ENCODE measurements at places on chromosomes 13 and 19. TPM values are rescaled to one million over a fixed set of nuclear protein-coding genes. Genes with fewer than 3 reads are reported as not detected.

DNA sequence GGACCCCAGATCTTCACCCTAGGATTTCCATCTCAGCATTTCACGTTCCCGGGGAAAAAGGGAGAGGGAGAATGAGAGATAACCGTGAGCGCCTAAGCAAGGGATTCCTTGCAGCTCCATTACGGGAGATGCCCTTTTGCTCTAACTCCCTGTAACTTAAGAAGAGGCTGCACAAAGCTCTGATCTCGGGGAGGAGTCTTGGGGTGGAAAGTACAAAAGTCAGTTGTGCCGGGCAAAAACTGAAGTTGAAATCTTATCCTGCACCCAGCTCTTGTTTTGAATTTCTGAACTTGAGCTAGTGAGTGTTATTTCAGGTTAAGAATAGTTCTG is 256.4 kb upstream of the SOX21 start:
- peaks cover 64% of the 10 kb centered on the region for H3K27me3 ChIP-seq
- peaks cover 20% of the 10 kb centered on the region for H3K4me1 ChIP-seq
- no peak for DNase-seq
- H3K36me3 ChIP-seq, result no peaks in the 10 kb centered on the region
- H3K4me3 ChIP-seq, result peak overlapping the region; percentile 57

DNA sequence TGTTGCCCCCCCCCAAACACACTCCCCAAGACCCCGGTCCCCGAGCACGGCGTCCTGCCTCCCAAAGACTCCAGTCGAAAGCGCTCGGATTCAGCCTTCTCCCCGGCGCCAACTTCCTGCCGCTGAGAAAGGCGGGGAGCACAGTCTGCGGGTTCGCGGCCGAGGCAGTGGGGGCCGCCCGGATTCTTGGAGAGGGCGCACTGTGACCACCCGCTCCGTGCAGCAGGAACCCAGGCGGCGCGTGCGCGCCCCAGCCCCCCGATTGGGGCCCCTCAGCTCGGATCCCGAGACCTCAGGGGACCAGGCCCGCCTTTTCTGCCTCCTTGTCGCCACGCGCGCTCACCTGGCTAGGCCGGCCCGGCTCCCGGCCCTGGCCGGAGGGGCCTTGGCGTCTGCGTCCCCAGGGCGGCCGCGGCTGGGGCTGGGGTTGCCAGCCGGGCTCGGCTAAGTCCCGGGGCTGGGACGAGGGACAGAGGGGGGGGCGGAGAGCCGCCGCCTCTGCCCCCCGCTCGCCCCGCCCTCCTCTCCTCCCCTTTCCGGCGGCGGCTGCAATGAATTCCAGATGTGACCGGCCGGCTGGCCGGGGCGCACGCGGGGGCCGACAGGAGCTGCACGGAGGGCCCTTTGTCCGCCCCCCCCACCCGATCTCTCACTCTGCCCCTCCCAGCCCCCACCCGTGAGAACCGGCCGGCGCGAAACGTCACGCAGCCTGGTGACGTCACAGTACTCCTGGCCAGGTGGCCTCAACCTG is at the start of gene S1PR2:
S1PR2 (minus strand) TSS at position 471 of the 751 bp plus-strand sequence. CDS start 6,426 bp downstream, outside the sequence.
- H3K36me3 ChIP-seq, result no peaks in the 10 kb centered on the region
- peak within 1 kb of the TSS; percentile 90 for H3K27ac ChIP-seq
- H3K27me3 ChIP-seq, result no peaks in the 10 kb centered on the region
- DNase-seq, result peak; percentile 90
- peaks cover 48% of the 10 kb centered on the region for H3K4me1 ChIP-seq
- H3K4me3 ChIP-seq, result peak within 1 kb of the TSS; percentile 87

DNA sequence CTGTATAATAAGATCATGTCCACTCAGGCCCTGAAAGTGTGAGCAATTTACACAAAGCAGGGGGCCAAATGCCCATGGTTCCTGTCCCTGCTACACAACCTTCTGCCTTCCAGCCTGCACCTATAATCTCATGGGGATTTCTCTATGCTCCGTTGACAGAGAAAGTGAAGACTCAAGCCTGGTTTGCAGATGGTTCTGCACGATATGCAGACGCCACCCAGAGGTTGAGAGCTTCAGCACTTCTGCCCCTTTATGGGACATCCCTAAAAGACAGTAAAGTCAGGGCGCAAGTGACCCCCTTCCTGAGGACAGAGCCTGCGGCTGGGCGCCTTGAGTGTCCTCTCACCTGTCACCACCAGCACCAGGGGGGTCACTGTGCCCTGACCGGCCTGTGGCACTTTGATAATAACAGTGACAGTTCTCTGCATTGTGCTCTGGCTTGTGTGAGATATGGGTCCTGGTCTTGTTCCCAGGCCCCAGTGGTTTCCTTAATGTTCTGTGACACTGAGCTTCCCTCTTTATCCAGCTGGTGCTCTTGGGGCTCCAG is 15.1 kb downstream of the LILRA5 start:
- no peak for DNase-seq
- H3K4me1 ChIP-seq, result no peaks in the 10 kb centered on the region
- H3K27me3 ChIP-seq, result peaks cover 12% of the 10 kb centered on the region
- no peak overlapping the region for H3K27ac ChIP-seq
- H3K4me3 ChIP-seq, result no peak overlapping the region

DNA sequence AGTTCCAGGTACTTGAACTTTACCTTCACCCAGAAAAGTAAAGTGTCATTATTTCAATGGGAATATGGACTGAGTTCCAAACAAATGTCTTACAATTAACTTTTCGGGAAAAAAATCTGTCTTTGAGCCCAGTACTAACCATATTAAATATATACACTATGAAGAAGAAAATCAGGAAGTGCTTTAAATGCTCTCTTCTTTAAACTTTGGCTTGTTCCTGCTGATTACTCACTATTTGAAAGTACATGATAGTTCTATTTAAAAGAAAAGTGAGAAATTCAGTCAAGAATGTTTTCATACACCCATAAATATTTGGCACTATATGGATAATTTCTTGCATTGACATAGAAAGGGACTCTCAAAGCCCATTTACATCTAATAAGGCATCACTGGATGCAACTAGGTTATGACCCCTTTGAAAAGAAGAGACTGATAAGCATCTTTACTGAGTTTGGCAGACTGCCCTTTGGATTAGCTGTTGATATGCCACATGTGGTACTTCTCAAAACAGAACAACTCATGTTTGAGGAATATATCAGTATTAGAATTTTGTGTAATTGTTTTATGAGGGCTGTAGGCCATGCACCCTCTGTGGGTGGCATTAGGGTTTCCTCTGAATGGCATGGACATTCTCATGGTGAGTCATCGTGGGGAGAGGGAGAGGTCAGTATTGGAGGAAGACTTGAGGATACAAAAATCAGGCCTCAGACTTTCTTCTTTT is 25.0 kb upstream of the VWA8 start:
- no peak overlapping the region for H3K27ac ChIP-seq
- no peaks in the 10 kb centered on the region for H3K27me3 ChIP-seq
- H3K36me3 ChIP-seq, result no peaks in the 10 kb centered on the region
- H3K4me1 ChIP-seq, result no peaks in the 10 kb centered on the region
- no peak for DNase-seq

DNA sequence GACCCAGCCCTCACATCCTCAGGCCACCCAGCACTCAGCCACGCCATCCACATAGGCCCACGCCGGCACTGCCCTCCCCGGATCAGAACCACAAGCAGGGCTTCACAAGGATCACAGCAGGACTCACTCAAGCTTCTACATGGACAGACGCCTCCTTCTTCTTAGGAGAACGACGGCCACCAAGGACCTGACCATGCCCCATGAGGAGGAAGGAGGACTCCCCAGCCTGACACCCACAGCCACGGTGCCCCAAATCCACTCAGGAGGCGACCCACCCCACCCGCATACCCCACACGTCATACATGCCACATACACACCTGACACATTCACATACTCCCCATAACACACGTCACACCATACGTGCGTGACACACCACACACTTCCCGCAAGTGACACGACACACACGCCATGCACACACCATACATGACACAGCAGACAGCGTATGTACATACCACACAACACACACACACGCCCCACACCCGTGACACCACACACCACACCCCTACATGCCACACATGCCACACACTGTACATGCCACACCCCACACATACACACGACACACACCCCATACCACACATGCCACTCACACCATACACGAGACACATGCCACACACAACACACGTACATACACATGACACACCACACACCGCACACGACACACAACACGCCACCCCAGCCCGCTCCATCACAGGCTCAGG is 50.4 kb downstream of the MLLT1 start:
- peaks cover 29% of the 10 kb centered on the region for H3K36me3 ChIP-seq
- H3K27me3 ChIP-seq, result no peaks in the 10 kb centered on the region
- DNase-seq, result no peak
- peaks cover 41% of the 10 kb centered on the region for H3K4me1 ChIP-seq

GRCh38 chr13:73351730-73352129 is 292.9 kb downstream of the KLF5 start:
- no peaks in the 10 kb centered on the region for H3K36me3 ChIP-seq
- H3K4me3 ChIP-seq, result no peak overlapping the region
- no peaks in the 10 kb centered on the region for H3K27me3 ChIP-seq
- no peak for DNase-seq
- H3K27ac ChIP-seq, result no peak overlapping the region

DNA sequence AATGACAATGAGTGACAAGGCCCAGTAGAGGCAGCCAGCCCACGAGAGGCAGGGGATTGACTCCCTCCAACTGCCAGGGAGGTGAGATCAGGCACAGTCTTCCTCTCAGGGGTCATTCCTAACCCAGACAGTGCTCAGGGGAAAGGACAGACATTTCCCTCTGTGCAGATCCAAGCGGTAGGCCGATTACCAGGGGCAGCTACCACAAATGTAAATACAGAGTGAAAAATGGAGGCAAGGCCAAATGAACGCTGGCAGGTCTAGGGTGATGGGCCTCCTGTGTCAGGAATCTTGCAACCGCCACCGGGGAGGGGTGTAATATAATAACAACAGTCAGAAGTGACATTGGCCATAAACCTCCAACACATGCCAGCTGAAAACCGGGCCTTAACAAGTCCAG is 881.4 kb downstream of the UQCRFS1 start:
- no peaks in the 10 kb centered on the region for H3K27me3 ChIP-seq
- H3K4me1 ChIP-seq, result no peaks in the 10 kb centered on the region
- no peak overlapping the region for H3K4me3 ChIP-seq

DNA sequence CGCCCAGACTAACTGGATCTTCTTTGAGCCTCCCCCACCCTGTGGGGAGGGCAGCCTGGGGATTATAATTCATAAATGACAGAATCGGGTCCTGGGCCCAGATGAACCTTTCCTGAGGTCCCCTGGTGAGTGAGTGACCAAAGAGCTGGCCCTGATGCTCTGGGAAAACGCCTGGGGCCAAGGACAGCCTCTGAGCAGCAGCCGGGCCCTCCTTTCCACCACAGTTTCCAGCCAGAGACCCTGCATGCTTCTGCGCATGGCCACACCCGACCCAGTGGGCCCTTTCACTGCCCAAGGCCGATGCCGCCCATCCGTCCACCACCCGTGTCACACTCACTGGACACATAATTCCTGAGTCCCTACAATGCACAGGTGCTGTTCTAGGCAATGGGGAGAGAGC is 43.6 kb upstream of the CCNE1 start:
- no peaks in the 10 kb centered on the region for H3K36me3 ChIP-seq
- peaks cover 2% of the 10 kb centered on the region for H3K4me1 ChIP-seq
- no peak overlapping the region for H3K27ac ChIP-seq
- no peak for DNase-seq
- no peak overlapping the region for H3K4me3 ChIP-seq

- peaks cover 27% of the 10 kb centered on the region for H3K4me1 ChIP-seq
- H3K36me3 ChIP-seq, result no peaks in the 10 kb centered on the region
- peaks cover 20% of the 10 kb centered on the region for H3K27me3 ChIP-seq
- no peak overlapping the region for H3K27ac ChIP-seq
Observed at GRCh38 chr19:12884926-12885748, 1.9 kb downstream of the KLF1 start.

DNA sequence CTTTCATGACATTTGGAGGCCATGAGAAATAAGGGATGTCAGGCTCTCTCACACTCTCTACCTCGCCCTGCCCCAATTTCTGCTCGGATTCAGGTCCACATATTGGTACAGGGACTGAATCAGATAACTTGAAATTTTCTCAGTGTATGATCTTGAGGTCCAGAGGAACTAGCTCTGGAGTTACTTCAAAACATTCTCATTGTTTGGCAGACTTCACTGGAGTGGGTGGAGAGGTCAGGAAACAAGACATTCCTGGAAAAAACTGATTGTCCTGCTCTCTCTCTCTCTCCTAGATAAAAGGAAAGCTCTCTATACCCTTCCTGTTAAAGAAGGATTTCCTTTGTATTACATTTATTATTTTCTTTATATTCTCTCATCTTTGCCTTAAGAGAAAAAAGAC is 428.1 kb upstream of the DACH1 start:
- H3K27me3 ChIP-seq, result no peaks in the 10 kb centered on the region
- no peaks in the 10 kb centered on the region for H3K36me3 ChIP-seq
- H3K4me3 ChIP-seq, result no peak overlapping the region

DNA sequence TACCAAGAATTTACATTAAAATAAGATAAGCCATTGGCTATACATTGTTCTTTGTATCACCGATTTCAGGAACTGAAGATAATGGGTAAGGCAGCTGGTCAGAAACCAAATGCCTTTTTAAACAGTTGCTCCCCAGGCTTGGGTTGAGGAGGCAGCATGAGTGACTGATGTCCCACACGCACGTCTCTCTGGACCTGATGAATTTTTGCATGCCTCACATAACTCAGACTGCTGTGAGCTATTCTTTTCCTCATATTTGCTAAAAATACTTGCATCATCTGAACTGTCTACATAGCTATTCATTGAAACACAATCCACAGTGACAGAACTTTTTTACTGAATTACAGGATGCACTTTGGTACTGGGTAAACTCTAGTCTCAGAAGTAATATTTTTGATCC is 123.6 kb upstream of the MAB21L1 start:
- DNase-seq, result no peak
- H3K4me3 ChIP-seq, result no peak overlapping the region
- H3K27ac ChIP-seq, result no peak overlapping the region

DNA sequence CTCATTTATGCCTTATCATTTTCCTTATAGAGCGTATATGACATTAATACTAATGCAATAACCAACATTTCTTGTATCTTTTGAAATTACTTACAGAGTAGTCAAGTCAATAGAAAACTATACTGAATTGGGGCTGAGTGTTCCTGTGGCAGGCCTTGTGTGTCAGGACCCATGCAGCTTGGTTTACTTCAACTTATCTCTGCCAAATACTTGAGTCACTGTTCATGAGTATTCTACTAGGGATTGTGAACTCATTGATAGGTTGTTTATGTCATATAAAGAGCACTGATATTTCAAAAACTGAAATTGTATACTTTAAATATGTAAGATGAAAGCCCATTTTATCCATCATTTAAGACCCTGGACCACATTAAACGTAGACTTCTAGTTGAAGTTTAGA is 688.6 kb upstream of the SLITRK1 start:
- H3K4me1 ChIP-seq, result no peaks in the 10 kb centered on the region
- no peaks in the 10 kb centered on the region for H3K27me3 ChIP-seq
- no peaks in the 10 kb centered on the region for H3K36me3 ChIP-seq
- no peak overlapping the region for H3K4me3 ChIP-seq
- DNase-seq, result no peak

GRCh38 chr13:48595431-48596429 is 58.0 kb upstream of the CYSLTR2 start:
- H3K27me3 ChIP-seq, result no peaks in the 10 kb centered on the region
- DNase-seq, result no peak
- H3K36me3 ChIP-seq, result no peaks in the 10 kb centered on the region
- H3K27ac ChIP-seq, result no peak overlapping the region

The PBX4 gene
- total RNA-seq, result 4.0 TPM

The KCNN4 gene
- 26.4 TPM for total RNA-seq

The PLIN4 gene
- total RNA-seq, result 21.2 TPM

The ELSPBP1 gene
- not detected for total RNA-seq

The EDNRB gene
- 22.9 TPM for total RNA-seq

The CLC gene
- total RNA-seq, result not detected

The MYO9B gene
- total RNA-seq, result 74.4 TPM

Measured in suprapubic skin (tissue), 4 donors.